ENCODE measurements at places on chromosomes 11 and 22.

- no peak for DNase-seq
Observed at GRCh38 chr22:20885017-20885556, 26.3 kb downstream of the SNAP29 start.

- DNase-seq: no peak
Observed at GRCh38 chr11:125953401-125953935, 7.6 kb downstream of the VSIG10L2 start.

- DNase-seq: no peak
Observed at GRCh38 chr11:119617340-119617713, 111.7 kb downstream of the NECTIN1 start.

DNA sequence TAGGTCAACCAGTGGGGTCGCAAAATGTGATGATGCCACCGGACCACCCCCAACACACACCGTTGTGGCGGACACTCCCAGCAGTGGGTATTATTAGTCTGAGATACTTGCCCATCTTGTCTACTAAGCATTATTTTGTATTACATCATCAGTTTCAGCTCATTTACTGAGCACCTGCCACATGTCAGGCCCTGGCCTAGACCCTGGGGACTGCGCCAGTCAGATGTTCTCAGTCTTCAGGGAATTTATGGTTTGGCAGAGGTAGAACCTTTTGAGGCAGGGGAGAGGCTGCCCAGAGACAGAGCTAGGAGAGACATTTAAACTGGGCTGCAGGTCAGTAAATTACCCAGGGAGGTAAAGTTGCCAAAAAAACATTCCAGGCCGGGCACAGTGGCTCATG lies 43.1 kb upstream of the GCAT start:
- no peak for DNase-seq

DNA sequence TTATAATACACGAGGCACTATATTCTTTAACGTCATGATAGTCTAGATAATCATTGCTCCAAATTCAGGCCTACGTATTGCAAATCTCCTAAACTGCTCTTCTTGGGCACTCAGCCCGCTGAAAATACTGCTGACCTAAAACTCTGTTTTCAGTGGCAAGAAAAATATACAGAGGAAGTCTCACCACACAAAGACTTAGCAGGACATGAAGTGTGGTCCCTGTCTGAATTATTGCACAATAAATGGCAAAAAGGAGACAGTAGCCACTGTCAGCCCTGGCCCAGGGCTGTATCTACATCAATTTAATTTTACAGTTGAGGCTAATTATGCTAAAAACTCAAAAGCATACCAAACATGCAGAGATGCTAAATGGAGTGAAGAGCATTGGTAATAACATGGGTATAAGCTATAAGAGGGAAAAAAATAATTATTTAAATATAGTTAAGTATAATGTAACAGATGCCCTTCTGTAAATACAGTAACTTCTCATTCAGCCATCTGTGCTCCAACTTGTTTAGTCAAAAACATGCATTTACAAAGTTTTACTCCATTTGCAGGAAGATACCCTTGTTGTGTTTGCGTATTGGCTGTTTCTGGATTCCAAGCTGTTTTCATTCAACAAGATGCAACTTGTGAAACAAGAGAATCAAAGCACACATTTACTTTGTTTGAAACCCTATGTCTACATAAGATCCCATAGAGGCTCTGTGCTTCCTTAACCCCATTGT lies 800.0 kb upstream of the LUZP2 start:
- no peak for DNase-seq

DNA sequence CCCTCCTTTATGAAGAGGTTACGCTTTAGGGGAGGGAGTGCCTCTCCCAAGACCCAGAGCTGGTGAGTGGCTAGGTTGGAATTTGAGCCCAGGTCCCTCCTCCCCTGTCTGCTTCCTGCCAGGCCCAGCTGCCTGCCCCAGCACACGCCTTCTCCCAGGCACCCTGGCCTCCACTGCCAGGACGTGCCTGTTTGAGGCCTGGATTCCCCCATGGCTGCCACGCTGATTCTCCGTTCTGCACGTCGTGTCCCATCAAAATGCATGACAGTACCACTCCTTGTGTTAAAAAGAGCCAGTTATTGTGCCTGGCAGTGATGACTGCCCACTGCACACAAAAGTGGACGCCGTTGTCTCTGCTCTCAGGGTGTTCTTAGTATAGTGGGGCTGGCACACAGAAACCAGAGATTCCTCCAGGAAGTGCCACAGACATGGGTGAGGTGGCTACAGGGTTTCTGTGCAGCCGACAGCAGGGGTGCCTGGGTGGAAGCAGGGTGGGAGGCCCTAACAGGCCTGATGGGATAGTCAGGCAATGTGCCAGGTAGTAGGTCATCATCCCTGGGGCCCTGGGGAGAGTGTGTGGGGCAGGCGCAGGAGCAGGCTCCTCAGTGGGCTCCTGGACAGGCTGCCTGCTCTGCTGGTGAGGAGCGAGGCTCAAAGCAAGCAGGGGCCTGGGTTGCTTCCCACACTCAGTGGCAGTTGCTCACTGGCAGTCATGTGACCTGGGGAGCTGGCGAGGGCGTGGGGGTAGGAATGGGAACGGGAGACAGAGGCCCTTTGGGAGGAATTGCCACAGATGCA lies 24.2 kb downstream of the MED15 start:
- DNase-seq: no peak

- no peak for DNase-seq
Observed at GRCh38 chr11:102620818-102621561, 4.1 kb downstream of the MMP20 start.

DNA sequence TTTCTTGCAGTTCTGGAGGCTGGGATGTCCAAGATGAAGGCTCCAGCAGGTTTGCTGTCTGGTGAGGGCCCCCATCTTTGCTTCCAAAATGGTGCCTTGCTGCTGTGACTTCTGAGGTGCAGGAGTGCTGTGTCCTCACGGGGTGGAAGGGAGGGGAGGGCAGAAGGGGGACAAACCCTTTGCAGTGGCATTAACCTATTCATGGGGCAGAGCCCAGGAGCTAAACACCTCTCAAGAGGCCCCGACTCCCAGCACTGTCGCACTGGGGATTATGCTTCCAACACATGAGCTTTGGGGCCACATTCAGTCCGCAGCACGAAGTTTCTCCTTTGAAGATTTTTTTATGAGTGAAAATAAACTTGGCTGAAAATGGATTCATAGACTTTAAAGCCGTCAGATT lies 25.5 kb upstream of the OSBPL5 start:
- DNase-seq: no peak
